Activated CD4-positive, CD25-positive, alpha-beta regulatory T cell (primary cell): ENCODE measurements at places on chromosomes 13 and 19.

GRCh38 chr13:27415116-27415515 is 9.3 kb upstream of the GTF3A start:
- DNase-seq = no peak

DNA sequence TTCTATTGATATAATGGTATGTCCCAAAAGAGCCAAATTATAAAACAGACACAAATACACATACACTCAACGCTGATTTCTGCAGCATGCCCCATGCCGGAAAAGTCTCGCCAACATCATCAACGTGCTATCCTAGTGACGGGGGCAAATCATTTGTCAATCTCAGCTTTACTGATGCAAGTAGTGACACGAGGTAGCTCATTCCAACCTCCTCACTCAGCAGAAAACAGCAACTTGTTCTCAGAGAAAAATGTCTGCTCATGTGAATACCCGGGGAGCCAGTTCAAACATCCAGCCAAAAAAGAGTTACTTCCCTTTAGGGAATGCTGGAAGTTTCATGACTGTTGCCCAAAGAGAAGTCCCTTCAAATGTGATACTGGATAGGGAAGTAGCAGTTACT is 46.3 kb downstream of the SOX21 start:
- DNase-seq = no peak

DNA sequence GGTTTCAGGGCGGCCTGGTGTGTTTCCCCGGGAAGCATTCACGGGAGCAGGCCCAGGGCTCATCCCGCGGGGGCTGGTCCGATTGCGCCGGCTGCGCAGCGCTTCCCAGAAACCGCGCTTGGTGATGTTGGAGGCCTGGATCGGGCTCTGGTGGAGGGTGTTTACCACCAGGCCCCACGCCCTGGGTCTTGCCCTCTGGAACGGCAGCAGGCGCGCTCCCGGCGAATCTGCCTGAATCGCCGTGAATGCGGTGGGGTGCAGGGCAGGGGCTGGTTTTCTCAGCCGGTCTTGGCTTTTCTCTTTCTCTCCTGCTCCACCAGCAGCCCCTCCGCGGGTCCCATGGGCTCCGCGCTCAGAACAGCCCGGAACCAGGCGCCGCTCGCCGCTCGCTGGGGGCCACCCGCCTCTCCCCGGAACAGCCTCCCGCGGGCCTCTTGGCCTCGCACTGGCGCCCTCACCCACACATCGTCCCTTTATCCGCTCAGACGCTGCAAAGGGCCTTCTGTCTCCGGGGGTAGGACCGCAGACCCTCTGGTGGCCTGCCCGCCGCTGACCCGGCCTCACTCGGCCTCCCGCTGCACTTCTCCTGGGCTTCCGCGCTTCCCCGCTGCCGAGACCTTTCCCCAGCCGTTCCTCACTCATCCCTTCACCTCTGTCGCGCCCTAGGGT is 69.4 kb upstream of the GJB6 start:
- DNase-seq = no peak

- no peak for DNase-seq
These were observed 85.6 kb downstream of the RXFP2 start for GRCh38 chr13:31824705-31825517.

- no peak for DNase-seq
These were observed 853.3 kb downstream of the GPC5 start for GRCh38 chr13:92251671-92252210.

GRCh38 chr19:941292-942132 is 15.7 kb downstream of the ARID3A start:
- no peak for DNase-seq

GRCh38 chr13:75360170-75360569 is 121.8 kb downstream of the TBC1D4 start:
- no peak for DNase-seq

DNA sequence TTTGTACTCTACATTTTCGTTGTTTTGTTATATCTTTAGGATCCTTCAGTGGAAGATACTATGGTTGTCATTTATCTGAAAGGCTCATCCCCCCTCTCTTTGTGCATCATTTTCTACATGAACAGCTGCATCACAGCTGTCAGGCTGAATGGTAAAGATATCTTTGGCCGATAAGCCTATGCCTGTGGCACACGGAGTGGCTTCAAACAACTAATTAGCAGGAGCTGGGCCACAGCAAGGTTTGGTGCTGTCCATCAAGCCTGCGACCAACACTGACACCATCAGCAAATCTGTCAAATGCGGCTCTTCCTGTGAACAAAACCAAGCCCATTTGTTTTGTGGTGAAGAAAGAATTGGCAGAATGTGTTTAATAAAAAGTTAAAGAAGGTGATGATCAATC is 334.4 kb downstream of the PCDH9 start:
- no peak for DNase-seq

GRCh38 chr13:93409001-93409400 is 182.4 kb downstream of the GPC6 start:
- no peak for DNase-seq

DNA sequence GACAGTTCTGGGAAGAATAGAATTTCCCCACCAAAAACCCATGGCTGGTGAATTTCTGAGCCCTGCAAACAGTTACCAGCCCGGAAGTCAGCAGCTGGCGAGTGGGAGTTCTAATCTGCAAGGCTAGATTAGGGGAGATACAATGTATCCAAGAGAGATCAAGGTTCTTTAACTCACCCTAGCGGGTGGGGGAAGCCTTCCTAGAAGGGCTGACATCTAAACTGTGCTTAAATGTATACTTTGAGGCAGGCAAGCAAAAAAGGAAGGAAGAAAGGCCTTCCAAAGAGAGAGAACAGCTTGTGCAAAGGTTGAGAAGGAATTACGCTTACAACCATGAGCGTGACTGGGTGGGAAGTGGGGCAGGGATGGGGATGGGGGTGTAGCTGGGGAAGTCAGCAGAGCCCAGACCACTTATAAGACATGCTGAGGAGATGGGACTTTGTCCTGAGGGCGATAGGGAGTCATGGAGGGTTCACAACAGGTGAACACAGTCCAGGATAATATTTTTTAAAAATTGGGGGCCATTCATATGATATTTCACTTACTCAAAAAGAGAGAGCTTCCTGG is 20.8 kb upstream of the ZNRF4 start:
- no peak for DNase-seq

- DNase-seq = no peak
These were observed 31.4 kb upstream of the MPHOSPH8 start for GRCh38 chr13:19601749-19602725.

DNA sequence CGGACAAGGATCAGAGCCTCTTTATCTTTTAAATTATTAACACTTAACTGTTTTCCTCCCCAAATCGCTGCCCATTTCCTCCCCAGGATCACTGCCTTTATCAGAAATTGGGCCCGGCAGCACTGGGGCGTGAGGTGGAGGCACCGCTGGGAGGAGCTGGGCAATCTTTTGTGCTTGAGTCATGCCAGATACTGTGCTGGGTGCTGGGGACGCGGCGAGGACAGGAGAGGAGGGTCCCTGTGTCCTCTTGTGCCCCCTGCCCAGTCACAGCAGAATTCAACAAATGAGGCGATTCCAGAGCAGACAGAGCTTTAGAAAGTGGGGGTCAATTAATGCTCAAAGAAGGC is 347.8 kb downstream of the ZNF536 start:
- DNase-seq = no peak

DNA sequence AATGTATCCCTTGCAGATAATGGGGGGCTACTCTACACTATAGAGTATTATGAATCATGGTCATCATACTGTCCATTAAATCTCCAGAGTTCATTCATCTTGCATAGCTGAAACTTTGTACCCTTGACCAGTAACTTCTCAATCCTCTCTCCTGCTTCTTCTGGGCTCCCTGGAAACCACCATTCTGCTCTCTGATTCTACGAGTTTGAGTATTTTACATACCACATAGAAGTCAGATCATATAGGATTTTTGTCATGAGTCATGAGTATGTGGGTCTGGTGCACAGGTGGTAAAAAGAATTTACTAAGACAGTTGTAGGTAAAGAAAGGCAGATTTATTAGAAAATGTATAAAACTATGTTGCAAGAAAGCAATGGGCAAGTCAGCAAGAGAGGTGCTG is 41.9 kb downstream of the WTIP start:
- no peak for DNase-seq
